ENCODE measurements at places on chromosomes 4 and X. TPM values are rescaled to one million over a fixed set of nuclear protein-coding genes. Genes with fewer than 3 reads are reported as not detected.

DNA sequence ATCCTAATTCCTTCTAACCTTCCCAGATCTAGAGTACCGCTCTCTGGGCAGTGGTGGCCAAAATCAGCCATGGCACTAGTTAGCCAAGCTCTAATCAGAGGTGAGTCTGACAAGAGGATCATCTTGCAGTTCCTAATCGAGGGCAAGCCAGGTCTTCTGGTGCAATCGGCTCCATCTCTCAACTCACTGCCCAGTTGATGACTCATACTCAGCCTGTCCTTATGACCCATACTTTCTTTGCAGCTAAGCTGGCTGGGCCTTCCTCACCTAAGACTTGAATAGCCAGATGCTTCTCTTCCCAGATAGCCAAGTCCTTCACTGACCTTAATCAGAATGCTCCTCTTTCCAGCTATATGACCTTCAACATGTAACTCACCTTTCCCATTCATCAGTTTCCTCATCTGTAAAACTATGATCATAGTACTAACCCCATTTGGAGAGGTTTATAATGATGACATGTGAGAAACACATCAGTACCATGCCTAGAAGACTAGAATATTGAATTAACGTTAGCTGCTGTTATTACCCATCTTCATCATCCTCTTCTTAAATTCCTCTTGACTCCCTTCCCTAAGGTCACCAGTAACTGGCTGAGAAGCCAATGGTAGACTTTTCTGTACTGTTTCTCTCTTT is 57.1 kb downstream of the RELL1 start:
- no peak for DNase-seq

- DNase-seq = no peak
These were observed 17.8 kb downstream of the DKK2 start for GRCh38 chr4:107018344-107018735.

DNA sequence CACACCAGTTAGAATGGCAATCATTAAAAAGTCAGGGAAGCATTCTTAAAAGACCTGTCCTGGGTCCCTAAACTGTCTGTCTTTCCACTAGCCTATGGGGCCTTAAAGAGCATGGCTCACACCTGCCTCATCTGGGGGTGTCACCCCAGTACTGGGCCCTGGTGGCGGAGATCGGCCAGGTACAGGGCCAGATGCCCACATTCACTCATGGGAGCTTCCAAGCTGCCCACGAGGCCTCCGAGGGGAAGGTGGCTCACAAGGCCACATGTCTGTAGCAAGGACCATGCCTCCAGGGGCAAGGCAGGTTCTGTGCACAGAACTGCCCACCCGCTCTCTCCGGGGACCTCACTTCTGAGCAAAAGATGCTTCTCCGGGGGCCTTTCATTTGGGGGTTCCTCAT is 55.5 kb upstream of the AFAP1 start:
- no peak for DNase-seq

DNA sequence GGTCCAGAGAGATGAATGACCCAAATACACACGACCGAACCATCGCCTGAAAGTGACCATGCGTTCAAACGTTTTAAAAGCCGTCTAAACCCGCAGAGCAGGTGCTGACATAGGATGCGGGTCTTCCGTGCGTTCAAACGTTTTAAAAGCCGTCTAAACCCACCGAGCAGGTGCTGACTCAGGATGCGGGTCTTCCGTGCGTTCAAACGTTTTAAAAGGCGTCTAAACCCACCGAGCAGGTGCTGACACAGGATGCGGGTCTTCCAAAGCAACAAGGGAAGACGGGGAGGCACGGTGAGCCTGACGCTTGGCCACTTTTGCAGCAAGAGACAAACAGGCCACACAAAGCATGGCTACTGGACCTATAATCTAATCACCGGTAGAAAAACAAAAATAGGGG is 47.2 kb downstream of the GAK start:
- DNase-seq = no peak

DNA sequence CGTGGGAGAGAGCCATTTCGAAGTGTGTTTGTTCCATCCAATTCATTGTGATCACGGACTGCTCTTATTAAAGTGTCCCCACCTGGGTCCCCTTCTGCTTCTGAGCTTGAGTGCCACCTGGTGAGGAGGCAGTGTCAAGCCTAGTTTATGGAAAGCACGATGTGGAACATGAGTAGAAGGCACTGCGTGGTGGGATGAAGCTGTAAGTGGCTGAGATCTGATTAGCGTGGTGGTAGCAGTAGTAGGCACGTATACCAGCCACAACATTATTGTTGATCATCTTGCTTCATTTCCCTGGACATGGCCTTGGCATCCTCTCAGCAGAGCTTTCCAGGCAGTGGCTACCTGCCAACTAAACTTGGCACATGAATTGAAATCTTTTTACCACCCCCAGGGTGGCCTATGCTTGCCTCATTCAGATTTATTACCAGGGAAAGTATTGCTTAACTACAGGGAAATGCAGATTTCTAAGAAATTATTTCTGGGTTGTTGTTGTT is 46.4 kb downstream of the GPAT3 start:
- DNase-seq = peak; percentile 18

DNA sequence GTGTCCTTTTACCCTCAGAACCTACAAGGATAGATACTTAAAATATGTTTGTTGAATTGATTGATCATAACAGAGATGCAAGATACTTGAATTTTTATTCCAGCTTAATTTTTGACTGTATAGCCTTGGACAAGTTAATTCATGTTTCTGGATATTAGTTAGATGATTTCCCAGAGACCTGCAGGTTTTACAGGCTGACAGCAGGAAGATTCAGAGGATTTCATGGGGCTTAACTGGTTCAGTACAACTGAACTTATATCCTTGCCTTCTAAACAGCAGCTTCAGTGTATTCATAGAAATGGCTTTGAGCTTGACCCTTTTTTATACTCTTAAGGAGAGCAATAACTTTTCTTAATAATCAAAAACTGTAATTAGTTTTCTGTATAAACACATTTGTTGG is 62.2 kb upstream of the IL13RA1 start:
- DNase-seq = no peak

- no peak for DNase-seq
These were observed 22.2 kb downstream of the SCOC start for GRCh38 chr4:140395668-140396067.

DNA sequence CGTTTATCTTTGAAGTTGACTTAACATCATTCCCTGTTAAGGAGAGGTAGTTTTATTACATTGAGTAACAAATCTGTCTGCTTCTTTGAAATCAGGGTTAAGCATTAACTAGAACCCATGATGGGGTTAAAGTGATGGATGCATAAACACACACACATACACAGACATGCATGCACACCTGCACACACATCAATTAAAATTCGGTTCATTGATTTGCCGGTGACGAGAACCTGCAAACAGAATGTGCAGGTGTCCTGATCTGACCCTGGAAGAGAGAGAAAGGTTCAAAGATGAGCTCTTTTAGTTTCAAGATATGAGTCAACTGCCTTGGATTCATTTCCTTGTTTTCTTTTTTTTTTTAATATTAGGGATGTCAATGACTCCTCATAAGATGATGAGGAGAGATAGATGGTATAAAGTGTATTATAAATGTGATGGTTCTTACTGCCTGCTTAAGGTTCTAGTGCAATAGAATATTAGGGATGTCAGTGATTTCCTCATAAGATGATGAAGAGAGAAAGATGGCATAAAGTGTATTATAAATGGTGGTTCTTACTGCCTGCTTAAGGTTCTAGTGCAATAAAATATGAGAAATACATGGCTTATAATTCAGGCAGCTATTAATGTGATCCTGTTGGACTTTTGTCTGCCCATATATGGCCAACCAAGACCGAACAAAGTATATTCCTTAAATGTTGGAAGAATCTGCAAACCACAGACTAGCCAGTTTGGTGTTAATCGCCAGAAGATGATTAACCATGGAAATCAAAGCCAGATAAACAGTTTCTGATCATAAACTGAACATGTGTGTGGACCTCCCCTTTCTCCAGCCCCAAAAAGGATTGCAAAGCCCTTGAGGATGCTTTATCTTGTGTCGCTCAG is 14.1 kb upstream of the CD99 start:
- no peak for DNase-seq

DNA sequence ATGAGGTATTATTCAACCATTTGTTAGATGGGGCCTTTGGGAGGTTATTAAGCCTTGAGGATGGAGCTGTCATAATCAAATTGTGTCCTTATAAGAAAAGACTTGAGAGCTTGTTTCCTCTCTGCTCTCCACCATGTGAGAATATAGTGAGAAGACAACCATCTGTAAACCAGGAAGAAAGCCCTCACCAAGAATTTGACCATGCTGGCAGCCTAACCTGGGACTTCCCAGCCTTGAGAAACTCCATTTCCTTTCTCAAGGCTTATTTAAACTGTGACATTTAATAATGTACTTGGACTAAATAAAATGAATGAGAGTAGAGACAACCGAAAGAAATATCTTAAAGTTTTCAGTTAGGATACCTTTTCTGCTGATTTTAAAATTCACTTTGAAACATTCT is 83.7 kb upstream of the GC start:
- DNase-seq = no peak

GRCh38 chr4:147823130-147823529 is 91.2 kb downstream of the ARHGAP10 start:
- DNase-seq = no peak

DNA sequence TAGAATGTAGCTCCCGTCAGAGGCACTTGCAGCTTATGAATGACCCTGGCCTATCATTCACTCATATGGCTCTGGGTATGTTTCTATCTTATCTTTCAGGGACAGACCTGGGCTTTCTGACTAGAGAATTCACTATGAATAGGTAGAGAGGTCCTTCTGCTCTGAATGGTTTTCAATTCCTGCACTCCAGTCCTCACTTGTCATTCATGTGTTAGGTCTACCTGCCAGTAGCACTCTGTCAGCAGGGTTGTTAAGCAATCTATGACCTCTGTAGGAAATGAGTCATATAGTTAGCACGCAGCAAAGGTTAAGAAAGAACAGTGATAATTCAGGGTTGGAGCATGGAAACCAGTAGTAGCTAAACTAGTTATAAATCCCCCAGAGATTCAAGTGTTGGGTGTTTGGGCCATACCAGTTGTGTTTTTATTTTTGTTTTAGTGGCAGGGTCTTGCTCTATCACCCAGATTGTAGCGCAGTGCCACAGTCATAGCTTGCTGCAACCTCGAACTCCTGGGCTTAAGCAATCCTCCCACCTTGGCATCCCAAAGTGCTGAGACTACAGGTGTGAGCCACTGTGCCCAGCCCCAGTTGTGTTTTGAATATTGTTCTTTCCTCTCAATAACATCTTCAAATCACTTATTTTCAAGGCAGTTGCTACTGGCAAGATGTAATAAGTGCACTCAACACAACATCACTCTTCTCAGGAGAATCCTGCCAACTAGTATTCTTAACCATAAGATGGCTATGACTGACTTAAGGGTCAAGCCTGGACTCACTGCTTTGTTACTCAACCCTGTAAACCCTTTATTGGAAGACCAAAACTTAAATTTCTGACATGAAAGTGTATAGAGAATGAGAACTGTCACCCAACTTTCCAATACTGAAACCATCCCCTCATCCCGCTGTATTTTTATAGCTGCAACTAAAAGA is 25.1 kb downstream of the ARL13A start:
- no peak for DNase-seq

DNA sequence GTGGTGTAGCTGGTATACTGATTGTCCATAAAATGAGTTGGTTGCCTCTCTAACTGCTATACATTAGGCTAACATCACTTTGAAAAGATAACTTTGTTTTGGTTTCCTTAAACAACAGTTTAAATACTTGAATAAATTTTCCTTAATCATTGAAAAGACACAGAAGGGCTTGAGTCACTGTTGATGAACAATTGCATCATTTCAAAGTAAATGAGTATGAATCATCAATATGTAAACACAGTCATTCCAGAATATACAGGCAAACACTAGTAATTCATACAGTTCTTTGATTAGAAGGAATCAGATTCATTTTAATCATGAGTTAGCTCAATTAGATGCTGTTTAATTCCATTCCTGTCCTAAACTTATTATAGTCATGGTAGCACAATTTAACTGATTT is 160.6 kb downstream of the AFF2 start:
- DNase-seq = no peak

DNA sequence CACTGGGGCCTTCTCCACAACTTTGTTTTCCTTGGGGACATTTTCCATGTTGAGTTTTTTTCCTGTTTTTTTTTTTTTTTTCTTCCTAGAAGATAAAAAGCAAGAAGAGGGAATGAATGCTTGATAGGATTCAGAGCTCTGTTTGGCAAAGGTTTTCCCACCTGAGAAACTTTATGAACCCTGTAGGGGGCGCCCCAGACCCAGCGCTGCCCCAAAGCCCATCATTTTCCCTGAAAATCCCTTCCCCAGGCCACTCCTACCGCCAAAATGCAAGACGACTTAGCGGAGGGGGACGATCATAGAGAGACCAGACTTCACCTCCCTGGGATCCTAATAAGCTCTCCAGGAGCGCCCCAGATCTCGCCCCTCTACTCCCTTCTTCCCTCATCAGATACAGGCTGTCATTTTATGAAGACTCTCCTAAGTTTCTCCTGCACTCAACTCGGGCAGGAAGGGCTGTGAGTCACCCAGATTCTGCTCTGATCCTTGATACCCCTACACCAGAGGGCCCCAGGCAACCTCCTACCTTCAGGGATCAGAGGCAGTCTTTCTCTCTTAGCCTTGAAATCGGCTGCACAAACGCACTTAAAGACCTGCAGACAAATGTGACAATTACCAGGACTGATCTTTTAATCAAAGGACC is 1.4 kb downstream of the BEX5 start:
- no peak for DNase-seq

DNA sequence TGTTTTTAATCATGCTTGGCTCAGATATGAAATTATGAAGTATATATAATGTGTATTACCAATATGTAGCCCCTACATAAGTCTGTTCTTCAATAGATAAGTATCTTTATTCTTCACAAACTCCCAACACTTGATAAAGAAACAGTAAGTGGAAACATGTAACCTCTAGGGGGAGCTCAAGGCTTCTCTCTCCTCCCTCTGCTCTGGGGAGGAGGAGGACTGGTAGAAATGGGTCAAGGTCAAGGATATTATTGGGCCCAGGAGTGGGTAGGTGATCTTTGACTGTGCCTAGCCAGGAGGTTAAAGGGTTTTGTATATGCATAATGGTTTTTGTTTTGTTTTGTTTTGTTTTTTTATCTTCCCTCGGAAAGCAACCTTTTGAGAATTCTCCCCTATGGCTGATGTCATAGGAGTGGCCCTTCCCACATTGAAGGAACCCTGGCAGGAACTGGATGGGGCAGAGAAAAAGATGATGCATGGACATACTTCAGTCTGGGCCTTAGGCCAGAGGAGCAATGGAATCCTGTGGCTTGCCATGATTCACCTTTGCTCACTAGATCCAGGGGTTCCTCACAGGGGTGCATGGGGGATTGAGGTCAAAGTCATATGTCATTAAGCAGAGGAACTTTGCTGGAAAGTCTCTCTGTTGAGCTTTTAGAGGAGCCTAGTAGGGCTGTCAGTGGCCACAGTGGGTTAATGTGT is 460.3 kb downstream of the MID1IP1 start:
- peak; percentile 59 for DNase-seq

Gene AFM
- polyA plus RNA-seq = not detected

Gene AFP
- 0.44 TPM for polyA plus RNA-seq

Gene PNMA6A
- polyA plus RNA-seq = 2.0 TPM

Gene PPP1R2C
- polyA plus RNA-seq = not detected

Gene LRAT
- 0.22 TPM for polyA plus RNA-seq

Gene UBE2K
- 49.3 TPM for polyA plus RNA-seq

Gene KLKB1
- polyA plus RNA-seq = 0.11 TPM

Gene AWAT2
- not detected for polyA plus RNA-seq

Gene CT47B1
- polyA plus RNA-seq = not detected

Gene SULT1B1
- 0.64 TPM for polyA plus RNA-seq

Data from muscle of back (tissue), 13 donors.